ENCODE measurements at places on chromosomes 7 and 10.
A peak's percentile ranks its signal among the peaks of the same experiment; 100 is the strongest.

DNA sequence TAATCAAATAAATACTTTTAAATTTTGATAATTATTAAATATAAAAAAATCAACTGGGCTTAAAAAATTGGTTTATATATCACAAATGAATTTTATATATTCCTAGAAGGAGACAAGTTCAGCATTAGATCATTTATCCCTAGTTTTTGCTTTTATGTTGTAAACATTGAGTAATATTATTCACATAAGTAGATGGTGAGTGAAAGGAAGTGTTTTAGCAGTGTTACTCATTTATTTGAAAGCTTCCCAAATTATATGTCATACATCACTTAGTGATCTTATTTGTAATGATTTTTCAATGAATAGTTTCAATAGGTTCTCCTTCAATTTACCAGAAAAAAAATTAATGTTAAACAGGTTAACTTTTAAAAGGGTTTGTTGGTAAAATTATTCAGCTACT is 15.8 kb downstream of the KLLN start:
- DNase-seq, result no peak

DNA sequence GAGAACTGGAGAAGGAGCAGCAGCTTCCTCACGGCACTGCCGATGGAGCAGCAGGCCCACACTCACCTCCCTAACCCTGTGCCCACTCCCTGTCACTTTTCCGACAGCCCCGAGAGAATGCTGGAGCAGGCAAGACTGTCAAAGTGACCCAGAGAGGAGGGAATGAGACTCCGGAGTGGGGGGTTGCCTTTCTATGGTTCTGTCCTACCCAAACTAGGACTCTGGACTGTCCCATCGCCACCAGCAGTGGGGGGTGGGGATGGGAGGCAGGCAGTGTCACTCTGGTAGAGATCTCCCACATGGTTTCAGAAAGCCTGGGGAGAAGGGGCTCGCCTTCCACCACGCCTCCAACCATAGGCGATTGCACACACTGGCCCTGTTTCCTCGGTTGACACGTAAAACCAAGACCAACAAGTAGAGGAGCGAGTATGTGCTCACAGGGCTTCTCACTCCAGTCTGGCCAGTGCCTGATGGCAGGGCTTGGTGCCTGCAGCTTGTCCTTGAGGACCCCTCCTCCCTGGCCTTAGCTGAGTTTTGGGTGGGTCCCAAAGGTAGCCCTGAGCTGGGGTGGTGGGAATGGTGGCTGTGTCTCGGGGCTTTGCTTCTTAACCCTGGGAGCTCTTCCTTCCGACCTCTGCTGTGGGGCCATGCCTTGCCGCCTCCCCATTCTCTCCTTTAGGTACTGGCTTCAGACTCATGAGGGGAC is 148.5 kb downstream of the PTPN20 start:
- DNase-seq, result no peak

GRCh38 chr10:111516144-111516543 is 439.3 kb downstream of the ADRA2A start:
- DNase-seq, result no peak

- DNase-seq, result no peak
Measured at GRCh38 chr10:107091126-107091525, 73.4 kb downstream of the SORCS1 start.

- no peak for DNase-seq
Measured at GRCh38 chr10:1754506-1755153, 17.3 kb upstream of the ADARB2 start.

GRCh38 chr7:112238852-112239610 is 32.5 kb downstream of the ZNF277 start:
- DNase-seq, result no peak

GRCh38 chr7:81003326-81003725 is 84.5 kb upstream of the SEMA3C start:
- DNase-seq, result no peak

- peak; percentile 26 for DNase-seq
Measured at GRCh38 chr7:121002-121785, 71.2 kb upstream of the FAM20C start.

GRCh38 chr7:133678137-133678814 is 425.4 kb downstream of the EXOC4 start:
- no peak for DNase-seq

DNA sequence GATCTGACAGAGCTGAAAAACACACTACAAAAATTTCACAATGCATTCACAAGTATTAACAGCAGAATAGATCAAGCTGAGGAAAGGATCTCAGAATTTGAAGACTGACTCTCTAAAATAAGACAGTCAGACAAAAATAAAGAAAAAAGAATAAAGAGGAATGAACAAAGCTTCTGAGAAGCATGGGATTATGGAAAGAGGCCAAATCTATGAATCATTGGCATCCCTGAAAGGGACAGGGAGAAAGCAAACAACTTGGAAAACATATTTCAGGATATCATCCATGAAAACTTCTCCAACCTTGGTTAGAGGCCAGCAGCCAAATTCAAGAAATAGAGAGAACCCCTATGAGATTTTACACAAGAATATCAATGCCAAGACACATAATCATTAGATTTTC is 804.8 kb upstream of the IGFBP3 start:
- no peak for DNase-seq

- DNase-seq, result no peak
Measured at GRCh38 chr7:137476937-137477336, 133.4 kb upstream of the PTN start.

GRCh38 chr7:12612622-12613021 is 42.1 kb downstream of the SCIN start:
- DNase-seq, result no peak

DNA sequence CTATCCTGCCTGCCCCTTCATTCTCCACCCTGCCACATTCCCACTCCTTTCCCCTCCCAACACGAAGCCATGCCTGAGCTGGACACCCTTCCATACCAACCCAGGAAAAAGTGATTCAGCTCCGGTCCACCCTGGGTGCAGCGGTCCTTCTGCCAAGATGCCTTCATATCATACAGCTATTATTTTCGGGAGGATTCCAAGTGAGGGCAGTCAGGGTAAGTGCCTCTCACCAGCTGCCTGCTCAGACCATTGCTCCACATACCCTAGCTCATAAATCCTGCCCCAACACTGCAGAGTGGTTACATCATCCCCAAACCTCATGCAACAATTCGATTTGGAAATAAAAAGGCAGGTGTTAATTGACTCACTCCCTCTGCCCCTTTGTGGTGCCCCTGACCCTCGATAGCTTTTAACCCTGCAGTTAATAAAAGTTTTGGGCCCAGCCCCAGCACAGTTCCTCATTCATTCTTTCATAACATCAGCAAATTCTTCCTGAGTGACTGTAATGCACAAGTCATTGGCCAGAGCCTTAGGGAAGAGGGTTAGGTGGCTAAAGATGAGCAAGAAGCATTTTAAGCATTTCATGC is 42.6 kb downstream of the ZNF503 start:
- DNase-seq, result no peak

GRCh38 chr10:62742536-62743061 is 61.9 kb upstream of the ADO start:
- DNase-seq, result no peak

- DNase-seq, result no peak
Measured at GRCh38 chr10:35577926-35578617, 27.1 kb upstream of the GJD4 start.

DNA sequence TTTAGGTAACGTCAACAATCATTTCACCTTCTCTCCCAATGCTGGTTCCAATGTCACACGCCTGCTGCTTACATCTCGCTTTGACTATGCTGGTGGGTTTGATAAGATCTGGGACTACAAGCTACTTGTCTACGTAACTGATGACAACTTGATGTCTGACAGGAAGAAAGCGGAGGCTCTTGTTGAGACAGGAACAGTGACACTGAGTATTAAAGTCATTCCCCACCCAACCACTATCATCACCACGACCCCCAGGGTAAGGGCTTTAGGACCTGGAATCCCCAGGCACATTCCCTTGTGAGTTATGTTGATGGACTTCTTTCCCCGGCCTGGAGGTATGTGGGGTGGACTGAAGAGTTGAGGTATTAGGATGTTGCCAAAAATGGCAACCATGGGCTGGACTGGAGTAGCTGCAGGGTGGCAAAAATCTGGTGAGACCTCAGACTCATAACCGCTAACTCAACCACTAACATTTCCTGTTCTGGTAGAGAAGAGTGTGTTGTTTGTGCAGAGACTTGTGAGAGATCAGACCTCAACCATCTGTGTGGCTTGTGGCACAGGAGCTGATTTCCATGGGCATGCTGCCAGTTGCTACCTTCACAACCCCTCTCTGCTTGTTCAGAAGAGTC is 59.2 kb downstream of the CDHR3 start:
- no peak for DNase-seq

GRCh38 chr7:66182920-66183319 is 22.2 kb upstream of the TPST1 start:
- DNase-seq, result no peak

DNA sequence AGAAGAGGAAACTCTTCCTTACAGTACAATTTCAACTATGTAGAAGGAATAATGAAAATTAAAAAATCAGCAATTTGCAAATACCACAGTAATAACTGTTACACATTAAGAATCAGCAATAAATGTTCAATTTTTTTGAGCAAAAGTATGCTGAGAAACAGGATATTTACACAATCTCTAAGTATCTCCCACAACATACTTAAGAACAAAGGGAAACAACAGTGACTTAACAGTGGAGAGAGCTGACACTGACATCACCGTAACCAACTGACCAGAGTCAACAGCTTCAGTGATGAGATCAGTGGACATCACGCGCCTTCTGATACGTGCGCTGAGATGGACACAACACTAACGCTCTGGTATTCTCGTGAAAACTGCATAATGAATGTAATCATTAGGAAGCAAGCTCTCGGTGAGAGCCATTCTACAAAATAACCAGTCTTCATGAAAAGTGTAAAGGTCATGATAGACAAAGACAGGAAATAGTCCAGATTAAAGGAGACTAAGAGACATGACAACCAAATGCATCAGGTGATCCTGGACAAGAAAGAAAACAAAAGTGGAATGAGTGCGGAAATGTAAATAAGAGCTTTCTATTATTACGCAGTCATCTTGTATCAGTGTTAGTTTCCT is 82.6 kb downstream of the PIP4K2A start:
- DNase-seq, result no peak

DNA sequence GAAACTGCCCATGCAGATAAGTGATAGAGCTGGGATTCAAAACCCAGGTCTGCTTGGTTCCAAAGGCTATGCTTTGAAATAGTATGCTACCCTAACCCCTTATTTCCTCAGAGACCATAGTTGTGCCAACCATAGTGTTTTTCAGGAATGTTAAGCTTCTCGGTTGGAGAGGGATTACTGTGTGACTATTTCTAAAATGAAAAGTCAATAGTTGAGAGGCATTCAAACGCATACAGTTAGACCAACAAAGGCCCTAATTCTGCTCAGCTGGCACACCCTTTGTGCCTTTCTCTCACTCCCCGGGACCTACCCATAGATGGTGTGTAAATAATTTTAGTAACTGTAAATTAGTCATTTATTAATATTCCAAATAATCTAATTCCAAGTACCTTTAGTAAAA is 64.6 kb upstream of the RNF148 start:
- DNase-seq, result no peak

GRCh38 chr7:4085937-4086691 is 596.0 kb upstream of the FOXK1 start:
- no peak for DNase-seq

- DNase-seq, result peak; percentile 67
Measured at GRCh38 chr10:75408911-75409885, 7.6 kb upstream of the ZNF503 start.

GRCh38 chr7:64951250-64951848 is 39.5 kb downstream of the ZNF117 start:
- DNase-seq, result no peak

GRCh38 chr10:96491303-96491702 is 22.4 kb downstream of the TLL2 start:
- DNase-seq, result no peak

GRCh38 chr7:36016648-36017047 is 136.4 kb upstream of the EEPD1 start:
- DNase-seq, result no peak

- no peak for DNase-seq
Measured at GRCh38 chr10:132497861-132498561, 39.6 kb upstream of the INPP5A start.

DNA sequence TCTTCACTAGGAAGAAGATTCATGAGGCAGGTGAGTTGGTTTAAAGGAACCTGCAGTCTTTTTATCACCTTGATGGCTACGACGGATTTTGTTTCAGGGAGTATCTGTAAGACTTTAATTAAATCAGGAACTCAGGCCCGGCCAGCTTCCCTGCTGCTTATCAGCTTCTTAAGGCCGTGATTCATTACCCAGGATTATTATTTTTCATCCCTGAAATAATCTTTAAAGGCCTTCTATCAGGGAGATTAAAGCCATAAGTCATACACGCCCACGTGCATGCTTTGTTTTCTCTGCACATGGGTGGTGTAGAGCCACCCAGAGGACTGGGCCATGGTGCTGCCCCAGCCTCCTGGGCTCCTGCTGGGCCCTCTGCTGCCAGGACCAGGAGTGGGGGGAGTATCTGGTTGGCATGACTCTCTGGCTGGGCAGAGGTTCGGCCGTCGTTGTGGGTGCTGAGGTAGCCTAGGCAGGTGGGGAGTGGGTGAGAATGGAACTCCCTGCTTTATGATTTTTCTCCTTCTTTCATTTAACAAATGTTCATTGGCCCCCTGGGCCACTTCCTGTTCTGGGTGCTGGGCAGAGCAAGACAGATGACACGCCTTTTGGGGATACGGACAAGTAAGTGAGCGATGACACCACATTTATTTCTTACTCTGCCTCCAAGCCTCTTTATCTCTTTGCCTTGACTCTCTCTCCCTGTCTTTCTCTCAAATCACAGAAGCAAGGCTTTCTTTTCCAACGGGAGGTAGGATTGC is 39.0 kb upstream of the PCBD1 start:
- DNase-seq, result no peak

GRCh38 chr10:70903262-70903921 is 15.0 kb upstream of the PCBD1 start:
- peak; percentile 54 for DNase-seq

DNA sequence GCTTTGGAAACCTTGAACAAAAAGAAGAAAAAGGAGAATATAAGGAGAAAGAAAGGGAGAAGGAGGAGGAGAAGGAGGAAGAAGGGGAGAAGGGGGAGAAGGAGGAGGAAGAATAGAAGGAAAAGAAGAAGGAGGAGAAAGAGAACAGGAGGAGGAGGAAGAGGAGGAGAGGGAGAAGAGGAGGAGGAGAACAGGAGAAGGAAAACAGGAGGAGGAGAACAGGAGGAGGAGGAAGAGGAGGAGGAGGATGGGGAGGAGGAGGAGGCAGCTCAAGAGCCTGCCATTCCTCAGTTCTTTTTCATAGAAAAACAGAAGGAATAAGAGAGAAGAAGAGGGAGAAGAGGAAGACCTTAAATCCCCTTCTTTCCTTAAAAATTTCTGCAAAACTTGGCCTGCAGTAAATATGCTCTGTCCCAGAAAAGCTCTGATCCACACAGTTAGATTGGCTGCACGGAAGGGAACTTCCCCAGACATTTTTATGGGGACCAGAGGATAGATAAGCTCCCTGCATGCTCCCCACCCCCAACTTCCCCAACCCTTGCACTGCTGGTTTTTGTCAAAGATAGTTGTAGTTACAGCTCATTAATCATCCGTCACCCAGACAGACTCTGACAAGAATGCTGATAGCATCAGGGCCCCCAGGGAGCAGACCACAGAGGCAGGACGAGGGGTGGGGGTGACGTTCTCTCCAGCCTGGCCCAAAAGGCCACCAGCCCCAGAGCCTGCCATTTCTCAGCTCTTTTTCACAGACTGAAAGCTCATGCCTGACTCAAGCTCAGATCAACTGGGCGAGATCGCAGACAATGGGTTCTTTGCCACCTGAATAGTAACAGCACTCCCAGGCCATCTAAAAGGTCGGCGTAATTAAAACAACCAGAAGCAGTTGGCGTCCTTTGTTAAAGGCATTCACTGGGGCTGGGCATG is 34.5 kb upstream of the LYZL1 start:
- no peak for DNase-seq

- DNase-seq, result no peak
Measured at GRCh38 chr10:117723343-117723742, 180.8 kb downstream of the EMX2 start.

- no peak for DNase-seq
Measured at GRCh38 chr7:31335161-31335856, 5.2 kb downstream of the NEUROD6 start.
